ENCODE measurements at places on chromosomes 16 and 17.

- no peak for DNase-seq
Measured at GRCh38 chr17:44972953-44973352, 4.8 kb upstream of the C1QL1 start.

DNA sequence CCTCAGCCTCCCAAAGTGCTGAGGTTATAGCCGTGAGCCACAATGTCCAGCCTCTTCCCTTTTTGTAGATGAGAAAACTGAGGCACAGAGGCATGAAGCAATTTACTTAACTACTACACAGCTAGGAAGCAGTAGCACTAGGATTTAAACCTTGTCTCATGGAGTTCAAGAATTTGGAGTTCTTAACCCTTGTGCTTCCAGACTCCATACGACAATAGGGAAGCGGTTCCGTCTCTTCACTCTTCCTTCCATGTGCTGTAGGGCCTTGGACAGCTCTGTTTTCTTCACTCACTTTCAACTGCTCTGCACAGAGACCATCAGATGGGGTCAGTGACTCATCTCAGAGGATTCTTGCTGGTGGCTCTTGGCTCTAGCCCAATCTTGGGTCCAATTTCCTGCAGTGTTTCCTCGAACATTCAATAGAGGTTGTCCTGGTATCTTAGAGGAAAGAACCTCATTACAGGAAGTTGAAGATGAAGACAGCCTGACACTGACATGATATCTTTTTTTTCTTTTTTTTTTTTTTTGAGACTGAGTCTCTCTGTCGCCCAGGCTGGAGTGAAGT lies 19.3 kb downstream of the ITGAL start:
- no peak for DNase-seq

- DNase-seq = no peak
Measured at GRCh38 chr17:35542990-35543389, 5.5 kb upstream of the SLFN12L start.

DNA sequence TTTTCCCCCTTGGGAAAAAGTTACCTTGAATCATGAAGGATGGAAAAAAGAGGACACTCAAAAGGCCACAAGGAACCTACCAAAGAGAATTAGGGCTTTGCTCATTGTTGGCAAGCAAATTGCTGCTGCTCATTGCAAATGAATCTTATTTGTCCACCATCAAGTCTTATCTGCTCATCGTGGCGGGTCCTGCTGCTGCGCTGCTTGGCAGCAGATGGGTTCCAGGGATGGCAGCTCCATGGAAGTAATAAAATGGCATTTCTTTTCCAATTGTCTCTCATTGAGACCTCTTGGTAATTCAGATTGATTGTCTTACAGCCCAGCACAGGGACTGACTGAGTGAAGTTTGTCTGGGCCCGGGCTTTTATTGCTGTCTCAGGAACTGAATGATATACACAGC lies 118.7 kb downstream of the MRM1 start:
- DNase-seq = no peak

GRCh38 chr16:53501216-53501859 lies 1.7 kb downstream of the AKTIP start:
- DNase-seq = no peak

- DNase-seq = no peak
Measured at GRCh38 chr16:31456988-31457360, 2.3 kb upstream of the ARMC5 start.

- no peak for DNase-seq
Measured at GRCh38 chr17:77968788-77969187, 10.3 kb downstream of the TNRC6C start.

- no peak for DNase-seq
Measured at GRCh38 chr17:80491478-80492342, 15.3 kb upstream of the NPTX1 start.

DNA sequence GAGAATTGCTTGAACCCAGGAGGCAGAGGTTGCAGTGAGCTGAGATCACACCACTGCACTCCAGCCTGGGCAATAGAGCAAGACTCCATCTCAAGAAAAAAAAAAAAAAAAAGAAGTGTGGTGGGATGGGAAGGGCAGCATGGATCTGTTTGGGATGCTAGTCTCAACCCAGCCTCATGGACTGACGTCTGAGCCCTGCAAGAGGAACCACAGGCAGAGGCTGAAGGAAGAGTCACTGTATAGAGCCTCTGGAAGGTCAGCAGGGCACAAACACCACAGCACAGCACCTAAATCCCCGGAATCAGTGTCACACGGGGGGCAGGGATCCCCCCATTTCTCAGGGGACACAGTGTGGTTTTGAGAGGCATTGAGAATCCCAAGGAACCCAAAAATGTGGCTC lies 10.9 kb upstream of the CXCL16 start:
- no peak for DNase-seq

- DNase-seq = no peak
Measured at GRCh38 chr16:8718851-8719680, 44.6 kb downstream of the ABAT start.

GRCh38 chr16:29986231-29986630 lies 9.2 kb downstream of the HIRIP3 start:
- DNase-seq = no peak

GRCh38 chr16:51431517-51432241 lies 280.6 kb upstream of the SALL1 start:
- DNase-seq = no peak

DNA sequence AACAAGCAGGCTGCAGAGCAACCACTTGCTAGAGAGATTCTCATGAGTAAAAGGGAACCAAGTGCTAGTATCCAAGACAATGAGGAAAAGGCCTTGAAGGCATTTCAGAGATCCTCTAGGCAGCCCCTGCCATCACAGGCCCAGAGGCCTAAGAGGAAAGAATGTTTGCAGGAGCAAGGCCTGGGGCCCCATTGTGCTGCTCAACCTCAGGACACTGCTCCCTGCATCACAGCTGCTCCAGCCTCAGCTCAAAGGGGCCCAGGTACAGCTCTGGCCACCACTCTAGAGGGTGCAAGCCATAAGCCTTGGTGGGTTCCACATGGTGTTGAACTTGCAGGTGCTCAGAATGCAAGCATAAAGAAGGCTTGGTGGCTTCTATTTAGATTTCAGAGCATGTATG lies 243.0 kb upstream of the RPL38 start:
- DNase-seq = no peak

DNA sequence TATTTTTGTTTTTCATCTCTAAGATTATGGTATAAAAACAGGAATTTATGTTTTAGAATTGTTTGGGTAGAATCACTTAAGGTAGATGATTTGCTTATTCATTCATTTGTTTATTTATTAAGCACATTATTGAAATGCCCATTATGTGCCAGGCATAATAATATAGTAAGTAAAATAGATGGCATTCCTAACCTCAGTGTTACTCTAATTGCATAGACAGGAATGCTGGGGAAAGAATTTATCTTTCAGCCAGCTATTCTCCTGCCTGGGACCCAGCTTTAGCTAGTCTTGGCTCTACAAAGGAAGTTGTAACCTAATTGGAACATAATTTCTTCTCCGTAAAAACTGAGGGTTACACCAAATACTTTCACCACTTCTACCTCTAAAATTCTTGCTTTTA lies 44.6 kb downstream of the NFAT5 start:
- DNase-seq = no peak

GRCh38 chr16:65178151-65178550 lies 56.3 kb upstream of the CDH11 start:
- DNase-seq = no peak

DNA sequence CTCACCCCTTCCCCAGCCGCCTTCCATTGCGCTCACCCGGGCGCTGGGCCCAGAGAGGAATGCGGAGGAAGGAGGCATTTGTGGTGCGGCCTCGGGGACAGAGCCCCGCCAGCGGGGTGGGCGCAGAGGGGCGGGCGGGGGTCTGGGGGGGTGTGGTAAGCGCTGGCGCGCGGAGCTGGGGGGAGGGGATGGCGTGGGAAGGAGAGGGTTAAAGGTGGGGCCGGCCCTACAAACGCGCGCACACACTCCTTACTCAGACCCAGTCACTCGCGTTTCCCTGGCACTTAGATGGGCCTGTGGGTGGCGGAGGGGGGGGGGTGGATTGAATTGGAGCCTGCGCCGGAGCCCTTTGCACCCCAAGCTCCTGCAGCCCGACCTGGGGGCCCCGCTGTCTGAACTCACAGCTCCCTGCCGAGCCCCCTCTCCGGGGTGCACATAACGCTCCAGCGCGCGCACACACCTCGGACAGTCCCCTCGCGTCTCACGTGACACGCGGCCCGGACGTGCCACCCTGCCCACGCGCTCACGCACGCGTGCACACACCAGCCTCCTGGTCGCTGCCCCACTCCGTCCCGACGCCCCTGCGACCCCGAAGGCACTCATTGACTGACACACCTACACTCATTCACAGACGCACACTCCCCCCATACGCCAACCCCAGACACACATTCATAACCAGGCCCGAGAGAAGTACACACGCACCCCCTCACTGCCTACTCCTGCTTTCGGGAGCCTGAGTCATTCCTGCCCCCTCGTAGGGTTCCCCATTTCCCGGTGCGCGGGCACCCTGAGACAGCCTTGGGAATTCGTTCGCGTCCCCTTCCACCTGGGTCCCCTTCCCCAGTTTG lies 844 bp downstream of the TBKBP1 start:
- DNase-seq = peak; percentile 74

- DNase-seq = no peak
Measured at GRCh38 chr16:69017036-69017783, 88.2 kb upstream of the HAS3 start.

DNA sequence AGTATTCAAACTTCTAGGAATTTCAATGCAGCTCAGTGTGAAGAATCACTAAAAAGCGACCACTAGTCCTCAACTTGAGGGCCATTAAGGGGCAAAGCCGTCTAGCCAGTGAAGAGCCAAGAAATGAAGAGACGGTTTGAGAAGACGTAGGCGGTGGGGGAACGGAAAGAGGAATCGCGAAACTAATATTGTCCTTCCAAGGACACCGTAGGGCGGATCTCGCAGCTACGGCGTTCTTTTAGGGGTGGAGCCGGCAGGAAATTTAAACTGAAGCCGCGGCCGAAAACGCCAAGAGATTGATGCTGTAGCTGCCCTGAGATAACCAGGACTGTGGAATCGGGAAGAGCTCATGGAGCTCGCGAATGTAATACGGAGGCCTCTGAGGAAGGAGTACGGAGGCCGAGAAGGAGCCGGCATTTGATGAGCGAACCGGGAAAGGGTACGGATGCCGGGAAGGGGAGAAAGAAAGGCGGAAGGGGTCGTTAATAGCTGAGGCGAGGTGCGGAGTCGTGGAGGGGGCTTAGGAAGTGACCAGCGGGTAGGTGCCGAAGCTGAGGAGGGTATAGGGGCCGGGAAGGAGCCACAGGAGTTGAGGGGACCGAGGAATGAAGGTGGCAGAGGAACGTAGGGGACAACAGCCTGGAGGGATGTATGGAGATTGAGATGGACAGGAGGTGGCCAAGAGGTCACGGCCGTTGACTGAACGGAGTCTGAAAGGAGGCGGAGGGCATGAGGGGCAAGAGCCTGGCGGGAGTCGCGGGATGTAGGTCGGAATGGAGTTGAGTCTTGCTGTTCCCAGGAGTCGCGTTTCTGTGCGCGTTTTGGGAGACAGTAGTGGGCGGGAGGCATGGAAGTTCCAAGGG lies at the start of gene DBF4B:
Gene DBF4B (plus strand): TSS at position 265 of the 863 bp plus-strand sequence. CDS start 156 bp downstream, at position 421.
- peak; percentile 79 for DNase-seq

GRCh38 chr16:10070591-10070990 lies 111.6 kb downstream of the GRIN2A start:
- DNase-seq = no peak

- DNase-seq = no peak
Measured at GRCh38 chr17:83006515-83007455, 72.6 kb upstream of the METRNL start.

DNA sequence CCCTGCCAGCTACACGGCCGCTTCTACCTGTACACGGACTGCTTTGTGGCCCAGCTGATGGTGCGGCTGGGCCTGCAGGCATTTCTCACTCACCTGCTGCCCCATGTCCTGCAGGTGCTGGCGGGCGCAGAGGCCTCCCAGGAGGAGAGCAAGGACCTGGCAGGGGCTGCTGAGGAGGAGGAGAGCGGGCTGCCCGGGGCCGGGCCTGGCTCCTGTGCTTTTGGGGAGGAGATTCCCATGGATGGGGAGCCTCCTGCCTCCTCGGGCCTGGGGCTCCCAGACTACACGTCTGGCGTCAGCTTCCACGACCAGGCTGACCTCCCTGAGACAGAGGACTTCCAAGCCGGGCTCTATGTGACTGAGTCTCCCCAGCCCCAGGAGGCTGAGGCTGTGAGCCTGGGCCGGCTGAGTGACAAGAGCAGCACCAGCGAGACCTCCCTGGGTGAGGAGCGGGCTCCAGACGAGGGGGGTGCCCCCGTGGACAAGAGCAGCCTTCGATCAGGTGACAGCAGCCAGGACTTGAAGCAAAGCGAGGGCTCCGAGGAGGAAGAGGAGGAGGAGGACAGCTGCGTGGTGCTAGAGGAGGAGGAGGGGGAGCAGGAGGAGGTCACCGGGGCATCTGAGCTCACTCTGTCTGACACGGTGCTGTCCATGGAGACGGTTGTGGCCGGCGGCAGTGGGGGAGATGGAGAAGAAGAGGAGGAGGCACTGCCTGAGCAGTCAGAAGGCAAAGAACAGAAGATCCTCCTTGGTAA lies 3.5 kb downstream of the WDR81 start:
- no peak for DNase-seq

DNA sequence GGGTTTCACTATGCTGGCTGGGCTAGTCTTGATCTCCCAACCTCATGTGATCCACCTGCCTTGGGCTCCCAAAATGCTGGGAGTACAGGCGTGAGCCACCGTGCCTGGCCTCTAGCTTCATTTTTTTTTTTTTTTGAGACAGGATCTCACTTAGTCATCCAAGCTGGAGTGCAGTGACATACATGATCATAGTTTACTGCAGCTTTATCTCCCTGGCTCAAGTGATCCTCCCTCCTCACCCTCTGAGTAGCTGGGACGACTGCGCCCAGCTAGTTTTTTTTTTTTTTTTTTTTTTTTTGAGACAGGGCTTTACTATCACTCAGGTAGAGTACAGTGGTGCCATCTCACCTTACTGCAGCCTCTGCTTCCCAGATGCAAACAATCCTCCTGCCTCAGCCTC lies 9.7 kb downstream of the RPA1 start:
- no peak for DNase-seq

GRCh38 chr17:43718544-43718943 lies 40.0 kb downstream of the SOST start:
- no peak for DNase-seq

- no peak for DNase-seq
Measured at GRCh38 chr16:26982422-26982821, 84.3 kb upstream of the C16orf82 start.

- no peak for DNase-seq
Measured at GRCh38 chr16:12805066-12805465, 1.4 kb upstream of the CPPED1 start.

DNA sequence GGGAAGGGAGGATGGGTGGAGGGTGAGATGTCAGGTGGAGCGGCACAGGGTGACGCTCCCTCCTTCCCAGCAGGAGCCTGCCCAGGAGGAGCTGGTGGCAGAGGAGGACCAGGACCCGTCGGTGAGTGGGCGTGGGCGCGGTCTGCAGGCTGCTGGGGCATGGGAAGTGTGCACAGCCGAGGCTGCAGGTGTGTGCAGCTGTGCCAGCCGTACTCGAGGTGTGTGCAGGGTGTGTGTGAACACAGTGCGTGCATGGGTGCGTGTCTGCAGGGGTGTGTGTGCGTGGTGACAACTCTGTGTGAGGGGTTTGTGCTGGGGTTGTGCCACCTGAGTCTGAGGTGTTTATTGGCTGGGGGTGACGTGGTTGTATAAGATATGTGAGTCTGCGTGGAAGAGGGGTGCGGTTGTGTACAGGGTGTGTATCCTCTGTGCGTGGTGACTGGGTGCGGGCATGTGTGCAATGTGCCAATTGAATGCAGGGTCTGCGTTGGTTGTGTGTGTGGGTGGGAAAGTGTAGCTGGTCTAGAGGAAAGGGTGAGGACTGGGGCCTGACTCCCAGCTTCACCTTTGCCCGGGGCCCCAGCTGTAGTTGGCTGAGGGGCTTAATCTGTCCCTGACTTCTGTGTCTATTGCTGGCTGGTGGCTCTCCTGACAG lies 670 bp downstream of the TNFSF12 start:
- DNase-seq = peak; percentile 55
